RWPE2 (cell line): ENCODE measurements at places on chromosomes 1 and 21.

DNA sequence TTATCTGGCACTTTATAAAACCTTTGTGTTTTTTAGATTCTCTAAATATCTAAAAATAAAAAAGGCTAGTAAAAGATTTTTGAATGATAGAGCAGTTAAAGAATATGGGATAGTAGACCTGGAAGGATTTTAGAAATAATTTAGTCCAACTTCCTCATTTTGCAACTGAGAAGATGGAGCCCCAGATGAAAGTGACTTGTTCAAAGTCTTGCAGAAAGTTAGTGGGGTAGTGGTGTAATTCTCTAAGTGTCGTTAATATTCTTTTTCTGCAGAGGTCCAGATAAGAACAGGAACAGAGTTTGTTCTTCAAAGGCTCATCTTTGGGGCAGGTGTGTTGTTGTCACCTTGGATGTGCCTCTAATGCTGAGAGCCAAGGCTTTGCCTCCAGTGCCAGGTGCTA is 159.5 kb downstream of the DISC1 start:
- no peak for DNase-seq

GRCh38 chr1:109134423-109134822 is 20.5 kb downstream of the ELAPOR1 start:
- no peak for DNase-seq

- DNase-seq, result no peak
These were observed 50.9 kb upstream of the TMEM51 start for GRCh38 chr1:15102646-15103045.

DNA sequence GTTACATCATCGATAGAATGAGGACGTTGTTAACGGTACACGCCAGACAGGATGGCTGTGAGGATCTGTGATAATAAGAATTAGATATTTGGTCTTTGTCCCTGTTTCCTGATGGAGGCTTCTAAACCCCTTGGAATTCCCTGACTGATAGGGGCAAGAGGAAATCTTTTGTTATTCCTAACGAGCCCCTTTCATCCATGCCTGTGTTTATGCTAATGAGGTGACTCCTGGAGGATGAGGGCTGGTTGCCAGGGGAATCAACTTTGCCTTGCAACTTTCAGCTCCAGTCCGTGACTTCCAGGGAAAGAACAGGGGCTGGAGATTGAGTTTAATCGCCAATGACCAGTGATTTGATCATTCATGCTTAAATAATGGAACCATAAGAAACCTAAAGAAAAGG is 39.3 kb upstream of the NLRP3 start:
- DNase-seq, result no peak

GRCh38 chr1:164958982-164959768 is 397.3 kb downstream of the LMX1A start:
- DNase-seq, result no peak

- DNase-seq, result no peak
These were observed 30.0 kb upstream of the RGS4 start for GRCh38 chr1:163038928-163039706.

- DNase-seq, result no peak
These were observed 131.9 kb downstream of the FGGY start for GRCh38 chr1:59428828-59429227.

GRCh38 chr1:56920591-56921001 is 45.2 kb downstream of the C8B start:
- DNase-seq, result no peak

DNA sequence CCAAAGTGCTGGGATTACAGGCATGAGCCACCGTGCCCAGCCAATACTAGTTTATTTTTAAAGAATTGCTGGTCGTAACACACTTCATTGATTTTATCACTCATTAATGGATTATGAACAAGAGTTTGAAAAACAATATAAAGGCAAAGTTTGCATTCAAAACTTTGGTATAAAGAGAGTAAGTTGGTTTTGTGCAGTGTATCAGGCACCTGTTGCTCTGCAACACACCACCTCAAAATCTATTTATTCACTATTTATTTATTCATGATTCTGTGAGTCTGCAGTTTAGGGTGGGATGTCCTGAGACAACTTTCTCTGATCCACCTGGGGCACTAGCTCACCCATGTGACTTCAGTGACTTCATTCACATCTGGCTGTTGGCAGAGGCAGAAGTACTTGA is 10.2 kb upstream of the METTL18 start:
- no peak for DNase-seq

DNA sequence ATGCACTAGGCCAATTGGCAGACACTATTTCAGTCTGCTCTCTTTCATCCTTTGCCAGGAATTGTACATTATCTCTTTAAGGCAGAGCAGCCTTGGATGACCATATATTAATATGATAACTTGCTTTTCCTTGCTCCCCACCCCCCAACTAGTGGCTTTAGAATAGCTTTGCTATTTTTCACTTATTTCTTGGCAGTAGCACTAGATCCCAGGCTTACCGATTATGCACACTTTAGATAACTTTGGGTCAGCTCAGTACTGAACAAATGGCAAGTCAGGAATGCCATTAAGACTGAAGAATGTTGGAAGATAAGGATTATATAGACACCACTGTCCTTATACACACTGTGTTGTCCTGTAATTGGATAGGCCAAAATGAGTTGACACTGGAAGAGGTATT is 146.4 kb downstream of the FGGY start:
- no peak for DNase-seq

GRCh38 chr1:215542301-215542700 is 24.8 kb upstream of the KCTD3 start:
- no peak for DNase-seq

DNA sequence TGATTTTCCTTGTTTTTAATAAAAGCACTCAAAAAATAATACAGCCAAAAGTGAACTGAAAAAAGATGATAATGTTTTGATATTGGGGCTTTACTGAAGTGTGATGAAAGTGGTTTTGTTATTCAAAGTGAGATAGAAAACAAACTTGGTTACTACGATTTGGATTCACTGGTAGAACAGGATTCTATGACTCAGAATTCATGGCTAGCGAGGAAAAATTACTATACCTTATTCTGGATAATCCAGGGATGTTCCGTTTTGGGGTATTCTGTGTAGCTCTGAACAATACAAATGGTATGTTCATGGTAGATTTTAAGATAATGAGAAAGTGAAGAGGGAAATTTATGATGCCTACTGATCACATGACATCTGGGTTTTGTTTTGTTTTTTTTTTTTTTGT is 117.7 kb downstream of the NRDC start:
- no peak for DNase-seq

GRCh38 chr1:229302740-229303139 is 31.8 kb downstream of the RAB4A start:
- no peak for DNase-seq

DNA sequence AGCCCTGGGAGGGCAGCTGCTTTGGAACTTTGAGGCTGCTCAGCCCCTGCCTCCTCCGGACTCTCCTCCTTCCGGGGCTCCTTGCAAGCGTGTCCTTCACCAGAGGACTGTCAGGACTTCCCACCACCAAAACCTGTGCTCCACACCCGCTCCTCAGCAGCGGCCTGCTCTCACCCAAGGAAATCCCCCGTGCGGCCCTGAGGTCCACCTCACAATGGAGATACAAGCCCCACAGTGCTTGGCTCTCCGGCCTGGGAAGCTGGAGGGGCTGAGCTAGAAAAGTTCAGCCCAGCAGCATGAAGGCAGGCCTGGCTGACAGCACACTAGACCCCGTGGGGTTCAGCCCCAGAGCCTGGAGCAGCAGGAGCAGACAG is 33.6 kb downstream of the PGBD5 start:
- no peak for DNase-seq
